Esophagus squamous epithelium (tissue), 5 donors: ENCODE measurements at places on chromosomes 2 and 18.

DNA sequence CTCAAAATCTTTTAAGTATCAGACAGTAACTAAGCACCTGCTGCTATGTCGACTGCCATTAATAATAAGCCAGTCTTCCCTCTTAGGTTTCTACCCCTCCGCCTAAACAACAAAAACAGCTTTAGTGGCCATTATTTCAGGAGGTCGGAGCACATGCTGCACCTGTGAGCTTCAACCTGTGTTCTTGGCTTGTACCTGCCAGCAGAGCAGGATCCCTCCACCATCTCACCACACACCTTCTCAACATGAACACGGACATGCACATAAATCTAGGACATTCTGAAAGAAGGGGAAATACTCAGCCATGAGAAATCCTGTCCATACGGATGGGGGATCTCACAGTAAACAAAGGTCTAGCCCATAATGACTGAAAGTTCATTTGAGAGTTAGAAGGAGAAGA lies 3.7 kb downstream of the CYB5A start:
- DNase-seq = no peak

DNA sequence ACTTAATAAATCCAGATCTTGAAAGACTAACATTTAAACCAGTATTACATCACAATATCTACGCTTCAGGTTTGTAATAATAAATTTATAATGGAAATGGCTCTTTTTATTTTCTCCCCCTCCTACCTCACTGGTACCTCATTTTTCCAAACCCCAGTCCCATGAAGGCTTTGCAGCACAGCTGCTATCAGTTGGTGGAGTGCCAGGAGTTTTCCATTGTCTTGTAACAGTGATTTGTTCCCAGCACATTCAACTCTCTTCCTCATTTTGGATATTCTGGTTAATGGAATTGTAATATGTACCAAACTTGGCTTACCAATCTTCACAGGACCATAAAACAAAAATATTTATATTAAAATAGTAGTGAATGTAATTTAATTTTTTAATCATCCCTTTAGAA lies 91.2 kb downstream of the VRK2 start:
- no peak for DNase-seq

GRCh38 chr2:99867770-99868169 lies 274.6 kb downstream of the AFF3 start:
- DNase-seq = no peak

GRCh38 chr2:98486374-98486981 lies 41.8 kb downstream of the INPP4A start:
- no peak for DNase-seq

DNA sequence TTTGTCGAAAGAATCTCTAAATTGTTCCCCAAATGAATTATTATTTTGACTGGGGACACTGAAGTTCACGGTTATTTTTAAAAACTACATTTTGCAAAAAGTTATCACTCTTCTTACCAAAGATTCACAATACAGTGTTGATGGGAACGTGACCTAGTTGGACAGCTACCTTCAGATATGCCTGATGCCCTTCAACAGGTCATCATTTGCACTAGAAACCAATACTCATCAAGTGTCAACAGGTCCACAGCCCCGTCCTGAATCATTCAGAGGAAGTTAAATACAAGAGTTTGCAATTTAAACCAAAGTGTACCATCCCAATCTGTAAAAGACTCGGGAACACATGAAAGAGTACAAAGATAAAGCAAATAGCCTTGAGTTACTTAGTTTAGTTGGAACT lies 28.3 kb downstream of the BCL2 start:
- no peak for DNase-seq

DNA sequence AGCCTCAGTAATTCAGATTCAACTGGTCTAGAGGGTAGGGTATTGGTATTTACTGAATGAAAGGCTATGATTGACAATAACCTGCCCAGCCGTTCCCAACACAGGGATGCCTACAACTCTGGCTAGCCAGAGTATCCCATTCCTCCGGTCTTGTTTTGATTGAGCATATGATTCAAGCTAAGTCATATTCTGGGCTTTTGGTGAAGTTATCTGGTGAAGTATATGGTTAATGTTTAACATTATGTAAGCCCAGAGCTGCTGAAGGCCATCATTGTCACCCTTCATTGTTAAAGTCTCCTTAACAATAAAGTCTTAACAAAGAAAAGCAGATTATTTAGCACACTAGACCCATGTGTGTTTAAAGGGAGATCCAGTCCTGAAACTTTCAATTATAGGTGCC lies 152.6 kb downstream of the EXOC6B start:
- DNase-seq = no peak

DNA sequence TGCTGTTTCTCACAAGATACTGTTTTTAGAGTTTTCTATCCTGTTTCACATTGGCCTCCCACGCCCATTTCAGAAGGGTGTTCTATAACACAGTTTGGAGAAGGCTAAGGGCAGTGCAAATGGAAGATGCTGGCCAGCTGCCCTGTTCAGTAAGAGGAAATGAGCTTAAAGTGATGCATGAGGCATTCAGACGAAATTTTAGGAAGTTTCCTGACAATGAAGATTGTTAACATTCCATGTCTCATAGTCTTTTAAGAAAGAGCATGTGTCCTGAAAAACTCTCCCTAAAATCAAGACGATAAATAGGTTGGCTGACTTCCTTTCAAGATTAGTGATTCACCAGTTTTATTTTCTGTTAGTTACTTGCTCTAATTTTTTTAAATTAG lies 484.2 kb upstream of the NRP2 start:
- DNase-seq = no peak

GRCh38 chr2:183112577-183112976 lies 11.7 kb upstream of the NUP35 start:
- DNase-seq = no peak

GRCh38 chr2:62757029-62757428 lies 51.5 kb downstream of the EHBP1 start:
- no peak for DNase-seq

DNA sequence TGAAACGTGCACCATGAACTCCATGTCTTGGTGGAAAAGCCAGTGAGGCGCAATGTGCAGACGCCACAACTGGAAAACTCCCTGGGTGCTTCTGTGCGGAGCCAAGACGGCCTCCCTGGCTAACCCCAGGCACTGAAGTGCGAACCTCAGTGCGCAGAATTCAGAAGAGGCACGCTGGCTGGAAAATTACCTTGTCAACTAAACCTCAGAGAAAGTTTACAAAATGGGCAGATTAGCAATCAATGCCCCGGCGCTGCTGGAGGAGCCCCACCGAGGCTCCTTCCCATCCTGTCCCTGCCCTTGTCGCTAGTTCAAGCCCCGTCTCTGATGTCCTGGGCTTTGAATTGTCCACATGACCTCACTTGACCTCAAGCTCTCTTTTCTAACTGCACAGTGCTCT lies 22.2 kb downstream of the SNORC start:
- no peak for DNase-seq

DNA sequence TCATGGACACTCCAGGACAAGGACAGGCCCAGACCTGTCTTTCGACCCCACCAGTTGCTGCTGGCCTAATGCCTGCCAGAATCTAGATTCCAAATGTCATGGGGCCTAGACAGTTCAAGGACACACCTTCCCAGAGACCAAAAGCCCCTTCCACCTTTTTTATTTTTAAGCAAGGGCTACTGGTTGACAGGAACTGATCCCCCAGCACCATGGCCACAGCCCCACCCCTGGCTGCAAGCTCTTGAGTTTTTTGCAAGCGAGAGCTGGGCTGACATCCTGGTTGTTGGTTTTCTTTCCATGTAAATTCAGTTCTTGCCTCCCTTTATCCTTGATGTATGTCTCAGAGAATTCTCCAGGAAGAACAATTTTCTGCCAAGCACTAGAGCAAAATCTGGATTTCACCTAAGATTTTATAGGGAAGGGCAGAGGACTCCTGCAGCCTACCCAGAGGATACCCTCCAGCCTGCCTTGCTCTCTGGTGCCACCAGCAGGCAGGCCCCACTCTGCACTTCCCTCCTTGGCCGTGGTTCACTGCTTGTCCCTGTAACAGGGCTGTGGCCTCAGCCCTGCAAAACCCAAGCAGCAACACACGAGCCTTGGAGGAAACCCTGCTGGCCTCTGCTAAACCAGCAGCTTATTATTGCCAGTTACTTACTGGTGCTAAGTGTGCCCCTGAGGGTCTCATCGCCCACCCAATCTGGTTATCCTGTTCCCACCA lies 97.7 kb downstream of the TWIST2 start:
- no peak for DNase-seq

- DNase-seq = no peak
Measured at GRCh38 chr2:111169268-111169667, 48.6 kb downstream of the BCL2L11 start.

DNA sequence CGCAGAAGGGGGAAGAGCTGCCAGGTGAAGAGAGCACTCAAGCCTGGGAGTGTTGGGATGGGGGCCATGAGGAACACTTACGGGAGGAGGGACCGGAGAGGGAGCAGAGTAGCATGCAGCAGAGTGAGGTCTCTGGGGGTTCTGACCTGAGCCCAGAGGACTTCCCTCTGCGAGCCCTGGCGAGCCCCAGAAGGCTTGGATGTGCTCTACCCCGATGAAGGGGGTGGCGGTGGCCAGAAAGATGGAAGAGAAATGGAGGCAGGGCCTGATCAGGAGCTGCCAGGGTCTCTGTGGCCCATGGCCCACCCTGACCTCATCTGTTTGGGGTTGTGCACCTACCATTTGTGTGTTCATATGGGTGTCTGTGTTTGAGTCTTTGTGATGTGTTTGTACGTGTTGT lies 42.0 kb downstream of the CROCC2 start:
- no peak for DNase-seq

DNA sequence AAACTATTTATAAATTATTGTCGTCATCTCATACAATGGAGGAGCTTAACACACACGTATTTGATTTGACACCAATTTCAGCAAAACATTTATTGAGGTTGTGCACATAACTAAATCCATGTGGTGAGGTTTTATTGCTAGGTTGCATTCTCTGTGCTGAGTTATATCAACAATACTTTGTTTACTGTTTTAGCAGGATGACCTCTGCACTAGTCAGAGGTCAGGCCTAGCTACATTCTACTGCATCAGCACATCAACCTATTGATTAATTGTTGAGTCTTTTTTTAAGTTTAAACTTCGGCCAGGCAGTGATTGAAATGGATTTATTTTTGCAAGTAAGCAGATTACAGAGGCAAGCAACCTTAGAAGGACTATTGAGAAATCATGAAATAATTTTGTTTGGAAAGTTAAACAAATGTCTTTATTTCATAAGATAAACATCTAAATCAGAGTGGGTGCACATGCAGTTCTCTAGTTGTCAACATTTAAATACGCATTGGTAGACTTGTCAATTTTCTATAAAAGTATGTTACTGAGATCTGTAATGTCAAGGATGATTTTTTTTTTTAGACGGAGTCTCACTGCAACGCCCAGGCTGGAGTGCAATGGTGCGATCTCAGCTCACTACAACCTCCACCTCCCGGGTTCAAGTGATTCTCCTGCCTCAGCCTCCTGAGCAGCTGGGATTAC lies 75.2 kb upstream of the CD28 start:
- DNase-seq = no peak

DNA sequence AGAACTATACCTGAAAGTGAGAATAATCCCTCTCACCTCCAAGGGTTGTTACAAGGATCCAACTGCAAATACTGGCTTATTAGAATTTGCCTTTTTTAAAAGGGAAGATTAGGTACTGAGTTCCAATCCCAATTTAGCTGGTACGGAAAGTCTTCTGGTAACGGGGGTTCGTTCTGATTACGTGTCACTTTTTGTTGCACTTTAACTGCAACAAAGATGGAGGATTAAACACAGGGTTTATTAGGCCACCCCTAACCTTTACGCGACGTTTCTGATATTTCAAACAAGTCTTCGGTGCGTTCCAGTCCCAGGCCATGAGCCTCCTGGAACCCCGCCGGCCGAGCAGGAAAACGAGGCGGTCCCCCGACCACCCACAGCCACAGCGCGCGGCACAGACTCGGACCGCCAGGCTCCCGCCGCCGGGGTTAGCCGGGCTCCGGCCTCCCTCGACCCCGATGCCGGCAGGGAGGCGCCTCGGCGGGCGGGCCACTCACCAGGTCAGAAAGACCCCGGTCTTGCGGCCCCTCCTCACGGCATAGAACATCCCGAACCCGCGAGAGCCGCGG lies 411 bp downstream of the RNASEH1 start:
- no peak for DNase-seq

- no peak for DNase-seq
Measured at GRCh38 chr2:80473796-80474195, 169.2 kb upstream of the LRRTM1 start.

DNA sequence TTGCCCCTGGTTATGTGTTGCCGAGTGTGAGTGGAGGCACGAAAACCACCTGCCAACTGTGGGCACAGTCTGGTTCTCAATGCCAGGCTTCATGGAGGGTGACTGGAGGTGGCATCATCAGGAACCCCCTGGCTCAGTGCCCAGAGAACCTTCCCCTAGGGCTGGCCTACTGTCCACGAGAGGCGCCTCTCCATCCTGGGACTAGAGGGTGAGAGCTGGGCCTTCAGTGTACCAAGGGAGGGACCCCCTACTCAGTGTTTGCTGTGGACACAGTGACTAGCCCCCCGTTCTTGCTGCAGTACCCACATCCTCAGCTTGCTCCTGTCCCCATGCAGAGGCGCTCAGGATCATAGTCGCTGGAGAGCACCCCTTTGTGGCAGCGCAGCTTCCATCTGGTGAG lies 202.6 kb downstream of the HDAC4 start:
- no peak for DNase-seq

DNA sequence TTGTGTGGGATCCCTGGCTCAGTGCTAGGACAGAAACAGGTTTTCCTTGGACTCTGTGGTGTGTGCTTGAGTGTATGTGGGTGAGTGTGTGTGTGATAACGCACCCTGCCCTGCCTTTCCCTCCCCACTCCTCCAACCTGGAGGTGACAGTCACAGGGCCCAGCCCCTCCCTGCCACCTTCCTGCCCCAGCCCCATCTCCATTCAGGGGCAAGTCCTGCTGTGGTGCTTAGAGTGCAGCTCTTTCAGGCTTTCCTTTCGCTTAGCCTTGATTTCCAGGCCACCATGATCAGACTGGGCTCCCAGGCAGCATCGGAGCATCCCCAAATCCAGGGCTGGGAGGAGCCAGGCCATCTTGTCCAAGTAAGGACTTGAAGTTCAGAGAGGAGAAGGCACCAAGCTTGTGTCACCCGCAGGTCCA lies 185.2 kb downstream of the ZFP36L2 start:
- no peak for DNase-seq

- no peak for DNase-seq
Measured at GRCh38 chr18:11857177-11857887, 6.1 kb downstream of the CHMP1B start.

DNA sequence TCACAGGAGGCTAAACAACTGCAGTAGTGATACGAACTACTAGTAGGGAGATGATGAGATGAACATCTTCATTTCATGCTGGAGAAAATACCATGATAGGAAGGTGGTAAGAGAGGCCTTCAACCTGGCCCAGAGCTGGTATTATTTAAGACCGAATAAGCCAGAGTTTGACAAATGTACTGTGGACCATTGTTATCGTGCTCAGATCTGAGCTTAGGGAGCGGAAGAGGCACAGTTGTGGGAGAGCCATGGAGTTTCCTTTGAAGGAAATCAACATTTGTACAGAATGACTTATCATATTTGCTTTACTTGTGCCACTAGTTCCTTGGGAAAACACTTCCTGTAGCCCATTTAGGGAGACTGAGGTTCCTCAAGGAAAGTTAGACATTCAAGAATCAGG lies 260.6 kb upstream of the TNP1 start:
- DNase-seq = no peak

GRCh38 chr2:119252186-119253113 lies 28.8 kb downstream of the STEAP3 start:
- DNase-seq = no peak

- no peak for DNase-seq
Measured at GRCh38 chr18:79607361-79607952, 72.1 kb upstream of the CTDP1 start.
